ENCODE measurements at places on chromosomes 6 and 20. TPM values are rescaled to one million over a fixed set of nuclear protein-coding genes. Genes with fewer than 3 reads are reported as not detected.

DNA sequence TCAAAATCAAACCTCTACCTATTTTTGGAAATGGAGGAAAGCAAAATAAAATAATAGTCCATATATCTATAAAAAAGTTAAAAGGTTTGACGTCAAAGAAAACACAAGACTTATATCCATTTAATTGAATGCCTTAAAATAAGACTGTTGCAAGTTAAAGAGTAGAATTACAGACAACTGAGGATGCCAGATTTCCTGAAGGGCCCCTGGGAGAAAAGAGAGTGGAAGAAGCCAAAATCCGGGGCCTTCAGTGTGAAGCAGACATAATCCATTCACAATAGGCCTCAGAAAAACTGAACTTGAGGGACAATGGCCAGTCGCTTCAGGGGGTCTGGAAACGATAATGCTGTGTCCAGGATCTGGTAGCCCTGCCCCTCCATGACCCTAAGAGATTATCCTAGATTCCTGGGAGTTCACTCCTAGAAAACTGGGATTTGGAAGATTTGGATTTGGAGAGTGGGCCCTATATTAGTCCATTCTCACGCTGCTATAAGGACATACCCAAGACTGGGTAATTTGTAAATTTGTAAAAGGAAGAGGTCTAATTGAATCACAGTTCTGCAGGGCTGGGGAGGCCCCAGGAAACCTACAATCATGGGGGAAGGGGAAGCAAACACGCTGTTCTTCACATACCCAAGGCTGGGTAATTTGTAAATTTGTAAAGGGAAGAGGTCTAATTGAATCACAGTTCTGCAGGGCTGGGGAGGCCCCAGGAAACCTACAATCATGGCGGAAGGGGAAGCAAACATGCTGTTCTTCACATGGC lies 94.0 kb upstream of the SLC2A12 start:
- no peaks in the 10 kb centered on the region for H3K4me1 ChIP-seq
- no peak overlapping the region for H3K4me3 ChIP-seq
- H3K36me3 ChIP-seq, result no peaks in the 10 kb centered on the region
- no peak for DNase-seq

GRCh38 chr6:44096612-44097011 lies 30.6 kb downstream of the MRPL14 start:
- no peaks in the 10 kb centered on the region for H3K27me3 ChIP-seq
- H3K36me3 ChIP-seq, result no peaks in the 10 kb centered on the region
- peaks cover 14% of the 10 kb centered on the region for H3K4me1 ChIP-seq
- no peak overlapping the region for H3K27ac ChIP-seq
- H3K4me3 ChIP-seq, result no peak overlapping the region
- DNase-seq, result peak; percentile 81

GRCh38 chr20:17747431-17747846 lies 47.7 kb downstream of the BANF2 start:
- H3K27ac ChIP-seq, result no peak overlapping the region
- H3K36me3 ChIP-seq, result no peaks in the 10 kb centered on the region
- H3K4me1 ChIP-seq, result no peaks in the 10 kb centered on the region
- DNase-seq, result no peak
- H3K27me3 ChIP-seq, result no peaks in the 10 kb centered on the region
- no peak overlapping the region for H3K4me3 ChIP-seq

DNA sequence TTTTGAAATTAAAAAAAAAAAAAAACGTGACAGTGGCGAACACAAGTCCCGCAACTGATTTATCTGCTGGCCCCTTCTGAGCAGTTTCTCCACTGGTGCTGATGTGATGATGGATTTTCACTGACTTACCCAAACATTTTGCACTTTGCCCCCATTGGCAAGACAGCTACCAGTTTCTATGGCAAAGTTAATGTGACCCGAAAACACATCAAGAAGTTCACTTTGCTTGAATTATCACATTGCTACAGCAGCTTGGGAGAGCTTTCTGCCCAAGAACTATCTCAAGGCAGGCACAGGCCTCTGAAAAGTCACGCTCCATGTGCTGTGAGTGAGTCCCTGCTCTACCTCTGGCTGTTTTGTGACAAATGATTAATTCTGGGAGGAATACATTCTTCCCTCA lies 127.9 kb upstream of the EDN1 start:
- H3K27me3 ChIP-seq, result no peaks in the 10 kb centered on the region
- peaks cover 8% of the 10 kb centered on the region for H3K4me1 ChIP-seq
- no peak overlapping the region for H3K4me3 ChIP-seq
- no peak overlapping the region for H3K27ac ChIP-seq

DNA sequence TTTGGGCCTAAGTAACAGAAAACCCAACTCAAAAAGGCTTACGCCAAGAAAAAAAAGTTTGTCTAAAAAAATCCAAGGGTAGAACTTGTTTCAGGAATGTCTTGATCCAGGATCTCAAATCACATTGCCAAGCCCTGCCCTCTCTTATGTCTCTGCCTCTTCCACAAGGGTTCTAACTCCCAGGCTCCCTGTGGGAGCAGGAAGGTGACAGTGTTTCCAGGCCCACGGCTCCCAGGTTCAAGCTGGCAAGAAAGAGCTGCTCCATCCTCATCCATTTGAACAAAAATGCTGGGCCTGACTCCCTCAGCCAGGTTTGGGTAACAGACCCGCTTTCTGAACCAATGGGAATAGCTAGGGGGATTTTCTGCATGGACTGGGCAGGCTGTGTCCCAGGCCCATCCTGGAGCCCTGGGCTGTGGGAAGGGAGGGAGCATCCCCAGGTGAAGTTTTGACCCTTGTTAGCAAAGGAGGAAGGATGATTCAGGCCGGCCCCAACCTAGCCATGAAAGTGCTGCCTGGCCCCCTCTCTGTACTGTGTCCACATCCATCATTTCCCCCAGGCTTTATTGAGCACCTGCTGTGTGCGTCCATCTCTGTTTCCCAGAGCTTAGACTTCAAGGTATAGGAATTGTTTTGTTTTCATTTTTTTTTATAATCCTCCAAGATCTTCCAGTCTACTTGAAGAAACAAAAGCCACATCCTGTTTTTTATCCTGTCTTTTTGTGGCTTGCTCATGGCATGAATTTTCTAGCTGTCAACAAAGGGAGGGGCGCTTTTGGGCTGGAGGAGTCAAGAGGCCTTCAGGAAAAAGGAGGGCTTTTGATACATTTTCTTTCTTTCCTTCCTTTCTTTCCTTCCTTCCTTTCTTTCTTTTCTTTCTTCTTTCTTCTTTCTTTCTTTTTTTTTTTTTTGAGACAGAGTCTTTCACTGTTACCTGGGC lies 159.8 kb downstream of the TFAP2C start:
- H3K27ac ChIP-seq, result peak overlapping the region; percentile 83
- H3K4me1 ChIP-seq, result no peaks in the 10 kb centered on the region
- no peaks in the 10 kb centered on the region for H3K27me3 ChIP-seq

GRCh38 chr6:144725736-144726522 lies 440.8 kb downstream of the UTRN start:
- H3K36me3 ChIP-seq, result no peaks in the 10 kb centered on the region
- no peak for DNase-seq
- H3K27ac ChIP-seq, result no peak overlapping the region
- H3K4me1 ChIP-seq, result no peaks in the 10 kb centered on the region
- no peaks in the 10 kb centered on the region for H3K27me3 ChIP-seq
- H3K4me3 ChIP-seq, result no peak overlapping the region

- H3K27ac ChIP-seq, result no peak overlapping the region
- no peak overlapping the region for H3K4me3 ChIP-seq
- H3K4me1 ChIP-seq, result no peaks in the 10 kb centered on the region
- no peaks in the 10 kb centered on the region for H3K36me3 ChIP-seq
- no peaks in the 10 kb centered on the region for H3K27me3 ChIP-seq
These were observed 169.8 kb downstream of the BACH2 start for GRCh38 chr6:90126839-90127238.

Gene DAAM2
- total RNA-seq, result 20.8 TPM

- no peaks in the 10 kb centered on the region for H3K36me3 ChIP-seq
- DNase-seq, result no peak
- H3K4me3 ChIP-seq, result no peak overlapping the region
- H3K27me3 ChIP-seq, result no peaks in the 10 kb centered on the region
- H3K4me1 ChIP-seq, result no peaks in the 10 kb centered on the region
These were observed 207.4 kb upstream of the RAB32 start for GRCh38 chr6:146336191-146336590.

Gene RIPPLY2
- not detected for total RNA-seq

Data from transverse colon (tissue), 4 donors.